Left lobe of liver (tissue), 2 donors: ENCODE measurements at places on chromosomes 12 and 14.

- DNase-seq = no peak
Observed at GRCh38 chr12:93536766-93537488, 35.5 kb upstream of the SOCS2 start.

GRCh38 chr14:23137192-23137812 is 18.2 kb upstream of the CEBPE start:
- DNase-seq = no peak

GRCh38 chr12:62744551-62744950 is 190.4 kb downstream of the PPM1H start:
- no peak for DNase-seq

GRCh38 chr14:29755311-29756018 is 172.2 kb downstream of the PRKD1 start:
- no peak for DNase-seq

- no peak for DNase-seq
Observed at GRCh38 chr12:106133136-106134087, 5.3 kb downstream of the NUAK1 start.

DNA sequence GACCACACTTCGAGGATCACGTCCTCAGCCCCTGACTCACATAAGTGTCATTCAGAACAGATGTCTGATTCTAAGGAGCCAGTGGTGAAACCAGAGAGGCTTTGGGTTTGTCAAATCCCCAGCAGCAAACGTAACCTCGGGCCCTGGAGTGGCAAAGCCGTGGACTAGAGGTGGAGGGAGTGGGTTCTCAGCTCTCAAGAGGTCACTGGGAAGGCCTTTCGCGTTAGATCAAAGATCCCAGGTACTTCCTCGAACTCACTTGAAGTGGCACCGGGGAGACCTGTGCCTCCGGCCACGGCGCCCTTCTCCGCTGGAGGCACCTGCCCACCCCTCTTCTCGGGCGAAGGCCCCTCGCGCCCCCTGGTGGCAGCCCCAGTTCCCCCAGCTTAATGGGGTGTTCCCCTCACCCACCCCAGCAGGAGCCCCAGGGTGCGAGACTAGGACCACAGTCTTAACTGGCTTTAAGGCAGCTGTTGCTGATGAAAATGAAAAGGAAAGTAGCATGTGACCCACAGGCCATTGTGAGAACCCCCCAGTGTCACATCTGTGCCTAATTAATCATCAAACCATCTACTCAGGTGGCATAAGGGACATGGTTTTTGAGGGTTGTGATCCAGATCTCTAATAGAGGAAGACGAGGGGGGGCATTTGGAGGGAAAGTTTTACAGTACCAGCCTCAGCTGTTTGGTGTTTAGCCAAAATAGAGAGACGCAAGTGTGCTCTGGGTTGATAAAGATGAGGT is 672 bp upstream of the ESR2 start:
- peak; percentile 63 for DNase-seq

DNA sequence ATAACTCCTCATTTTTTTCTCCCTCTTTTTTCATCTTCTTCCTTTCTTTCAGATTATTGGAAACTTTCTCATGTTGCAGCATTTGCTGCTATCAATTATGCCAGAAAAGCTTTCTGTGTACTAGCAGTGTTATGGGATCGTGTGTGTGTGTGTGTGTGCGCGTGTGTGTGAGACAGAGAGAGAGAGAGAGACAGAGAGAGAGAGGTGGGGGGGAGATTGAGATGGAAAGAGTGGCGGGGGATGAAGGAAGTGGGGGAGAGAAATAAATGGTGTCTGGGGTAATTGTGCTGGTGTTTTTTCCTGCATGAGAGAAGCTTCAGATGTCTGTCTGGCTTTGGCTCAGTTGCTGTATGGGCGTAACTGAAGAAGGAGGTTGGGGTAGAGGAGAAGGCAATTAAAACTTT is 268.9 kb downstream of the RAD51B start:
- no peak for DNase-seq

- DNase-seq = no peak
Observed at GRCh38 chr14:52778702-52779101, 12.7 kb downstream of the GNPNAT1 start.

- no peak for DNase-seq
Observed at GRCh38 chr14:57835766-57836165, 30.1 kb downstream of the SLC35F4 start.

DNA sequence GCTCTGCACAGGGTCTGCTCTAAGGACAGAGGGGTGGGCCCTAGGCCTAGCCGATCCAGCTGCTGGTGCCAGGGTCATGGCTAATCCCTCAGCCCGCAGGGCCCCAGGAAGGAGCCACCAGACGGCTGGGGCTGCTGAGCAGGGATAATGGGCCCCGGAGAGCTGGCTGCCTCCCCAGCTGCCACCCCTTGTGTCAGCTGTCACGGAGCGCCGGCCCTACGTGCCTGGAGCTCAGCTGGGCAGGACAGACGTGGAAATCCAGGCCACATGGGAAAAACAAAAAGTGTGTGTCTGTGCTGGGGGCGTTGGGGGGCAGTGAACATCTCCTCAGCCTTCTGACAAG is 36.2 kb downstream of the CHGA start:
- no peak for DNase-seq

DNA sequence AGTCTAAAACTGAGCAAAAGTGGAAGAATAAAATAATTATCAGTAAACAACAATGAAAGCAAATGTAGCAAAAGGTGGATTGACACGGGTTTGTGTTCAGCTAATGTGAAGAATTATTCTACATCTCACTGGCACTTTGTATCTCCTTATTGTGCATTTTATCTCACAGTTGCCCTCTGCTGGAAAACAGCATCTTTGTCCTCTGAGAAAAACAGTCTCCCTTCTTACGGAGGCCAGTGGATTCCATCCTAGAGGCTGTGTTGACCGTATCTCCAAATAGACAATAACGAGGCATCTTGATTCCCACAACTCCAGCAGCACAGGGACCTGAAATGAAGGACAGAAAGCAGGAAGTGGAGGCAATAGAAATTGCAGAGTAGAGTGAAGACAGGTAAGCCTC is 51.3 kb upstream of the PLBD1 start:
- DNase-seq = no peak

DNA sequence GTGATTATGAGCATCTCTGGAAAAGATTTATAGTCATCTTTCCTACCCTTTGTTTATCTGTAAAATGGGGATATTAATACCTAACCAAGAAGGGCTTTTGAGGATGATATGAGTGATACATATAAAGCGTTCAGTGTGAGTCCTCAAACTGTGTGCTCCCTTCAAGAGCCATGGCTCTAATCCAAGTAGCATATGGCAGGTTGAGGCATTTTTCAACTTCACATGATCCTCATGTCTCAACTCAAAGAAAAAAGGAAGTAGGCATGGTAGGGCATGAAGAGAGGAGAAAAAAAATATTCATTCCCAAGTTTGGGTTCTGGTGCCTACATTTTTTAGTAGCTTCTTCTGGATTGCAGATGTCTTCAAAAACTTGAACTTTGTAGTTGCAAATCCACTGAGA is 286.3 kb upstream of the ATP2B1 start:
- no peak for DNase-seq

GRCh38 chr12:48827513-48828096 is 9.3 kb downstream of the CACNB3 start:
- DNase-seq = no peak

DNA sequence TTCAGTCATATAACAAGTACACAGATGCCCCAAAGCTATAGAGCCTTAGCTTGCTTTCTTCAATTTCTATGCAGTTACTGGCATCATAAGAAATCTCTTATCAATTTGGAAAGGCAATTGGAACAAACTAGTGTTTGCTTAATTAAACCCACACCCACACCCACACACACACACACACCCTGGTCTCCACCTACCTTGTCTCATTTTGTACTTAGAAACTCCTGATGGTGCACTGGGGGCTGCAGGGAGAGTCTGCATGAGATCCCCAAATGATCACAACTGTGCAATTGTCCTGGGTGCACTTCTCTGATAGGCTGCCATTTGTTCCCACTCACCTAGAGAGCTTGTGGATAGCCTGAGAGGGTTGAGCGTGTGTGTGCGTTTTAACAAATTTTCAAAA is 40.5 kb upstream of the PTCSC3 start:
- DNase-seq = no peak

- no peak for DNase-seq
Observed at GRCh38 chr12:27635349-27635972, 60.8 kb upstream of the REP15 start.

DNA sequence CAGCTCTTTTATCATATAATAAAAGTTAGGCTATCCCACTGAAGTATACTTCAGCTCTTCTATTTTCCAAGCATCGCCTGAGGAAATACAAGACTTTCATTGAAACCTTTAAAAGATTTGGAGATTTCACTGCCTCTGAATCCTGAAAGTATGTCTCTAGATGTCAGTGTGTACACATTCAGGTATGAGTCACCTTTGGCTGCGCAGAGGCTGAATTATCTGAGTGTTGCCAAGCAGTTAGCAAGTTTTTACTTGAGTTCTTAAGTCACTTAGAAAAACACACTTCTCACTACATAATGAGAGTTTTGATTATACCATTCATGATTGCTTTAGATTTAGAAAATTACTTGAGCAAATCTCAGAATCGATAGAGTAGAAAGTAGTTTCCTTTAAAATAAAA is 210.3 kb downstream of the TMTC2 start:
- DNase-seq = no peak

DNA sequence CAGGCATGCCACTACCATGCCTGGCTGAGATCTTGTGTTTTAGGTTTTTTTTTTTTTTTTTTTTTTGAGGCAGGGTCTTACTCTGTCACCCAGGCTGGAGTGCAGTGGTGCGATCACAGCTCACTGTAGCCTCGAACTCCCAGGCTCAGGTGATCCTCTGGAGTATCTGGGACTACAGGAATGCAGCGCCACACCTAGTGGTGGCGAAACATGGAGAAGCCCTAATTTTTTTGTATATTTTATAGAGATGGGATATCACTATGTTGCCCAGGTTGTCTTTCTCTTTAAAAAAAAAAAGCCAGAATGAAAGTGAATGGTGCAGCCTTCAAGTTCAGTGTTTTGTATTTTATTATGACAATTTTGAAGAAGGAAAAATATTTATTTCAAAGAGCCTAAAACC is 44.1 kb downstream of the FGD4 start:
- no peak for DNase-seq

DNA sequence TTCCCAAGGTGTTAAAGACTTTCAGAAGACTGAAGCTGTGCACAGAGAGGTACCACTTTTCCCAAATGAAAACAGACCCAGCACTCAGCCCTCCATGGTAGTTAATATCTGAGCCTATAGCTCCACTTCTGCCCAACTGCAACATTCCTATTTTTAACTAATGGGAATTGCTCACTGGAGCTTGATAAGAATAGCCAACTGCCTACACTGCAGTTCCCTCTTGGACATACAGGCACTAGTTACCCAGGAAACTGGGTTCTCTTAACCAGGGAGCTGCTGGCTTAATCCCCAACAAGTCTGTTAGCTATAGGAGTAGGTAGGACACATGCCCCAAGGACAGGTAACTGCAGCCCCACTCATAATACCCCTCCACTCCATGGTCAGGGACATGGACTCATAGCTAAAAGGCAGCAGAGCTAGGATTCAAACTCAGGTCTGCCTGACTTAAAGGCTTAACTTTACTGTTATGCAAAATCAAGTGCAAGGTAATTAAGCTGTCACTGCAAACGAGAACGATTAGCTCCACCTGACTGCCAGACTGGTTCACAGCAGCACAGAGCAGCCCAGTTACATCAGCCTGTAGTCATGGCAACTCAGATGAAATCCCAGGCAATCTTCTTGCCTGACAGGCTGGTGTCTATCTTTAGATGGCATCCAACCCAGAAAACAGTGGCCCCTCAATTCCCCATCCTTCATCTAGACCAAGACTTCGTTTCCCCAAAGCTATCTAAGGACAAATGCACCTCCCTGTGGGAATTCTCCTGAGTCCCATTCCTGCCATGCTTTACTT is 77.1 kb upstream of the ACTN1 start:
- DNase-seq = no peak

- no peak for DNase-seq
Observed at GRCh38 chr12:7751394-7751793, 4.2 kb upstream of the CLEC4C start.

DNA sequence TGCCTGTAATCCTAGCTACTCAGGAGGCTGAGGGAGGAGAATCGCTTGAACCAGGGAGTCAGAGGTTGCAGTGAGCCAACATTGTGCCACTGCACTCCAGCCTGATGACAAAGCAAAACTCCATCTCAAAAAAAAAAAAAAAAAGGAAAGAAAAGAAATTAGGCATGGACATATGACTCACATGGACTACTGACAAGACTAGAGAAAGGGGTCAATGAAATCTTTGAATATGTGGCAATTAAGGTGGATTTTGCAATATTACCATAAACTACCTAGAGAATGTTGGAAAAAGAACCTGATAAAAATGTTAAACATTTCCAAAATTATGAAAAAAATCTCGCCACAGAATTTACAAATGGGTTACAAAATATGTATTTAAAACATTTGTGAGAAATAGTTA is 873.6 kb downstream of the C12orf50 start:
- DNase-seq = no peak
